Calu3 (cell line): ENCODE measurements at places on chromosomes 5 and 9. TPM values are rescaled to one million over a fixed set of nuclear protein-coding genes. Genes with fewer than 3 reads are reported as not detected.

LCN1 gene
- total RNA-seq, result not detected in 2 replicates

CBY3 gene
- not detected in 2 replicates for total RNA-seq

ACOT12 gene
- total RNA-seq, result 0.87 TPM in 1 of 2 replicates, not detected in the other

- H3K4me3 ChIP-seq, result no peak overlapping the region
- H3K27me3 ChIP-seq, result no peaks in the 10 kb centered on the region
- H3K27ac ChIP-seq, result no peak overlapping the region
- H3K4me1 ChIP-seq, result peaks cover 8% of the 10 kb centered on the region
- DNase-seq, result no peak
Measured at GRCh38 chr5:32541241-32541640, 44.1 kb upstream of the SUB1 start.

DNA sequence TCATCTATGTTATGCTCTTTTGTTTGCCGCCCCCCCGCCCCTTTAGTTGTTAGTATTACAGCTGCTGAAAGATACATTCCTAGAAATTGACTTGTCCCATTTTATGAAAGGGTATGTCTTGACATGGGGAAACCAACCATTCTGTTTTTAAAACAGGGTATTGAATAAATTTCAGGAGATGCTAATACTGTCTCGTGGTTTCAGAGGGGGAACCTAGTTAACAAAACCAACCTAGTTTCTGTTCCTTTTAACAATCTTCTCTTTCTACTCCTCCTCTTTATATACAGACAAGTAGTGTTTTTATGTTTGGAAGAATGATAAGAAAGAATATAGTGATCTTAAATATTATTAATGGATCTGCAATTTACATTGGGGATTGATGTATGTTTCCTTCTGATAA is 3.5 kb downstream of the PIP5K1B start:
- peaks cover 10% of the 10 kb centered on the region for H3K4me1 ChIP-seq
- peaks cover 15% of the 10 kb centered on the region for H3K27me3 ChIP-seq
- DNase-seq, result no peak
- peaks cover 23% of the 10 kb centered on the region for H3K36me3 ChIP-seq
- H3K27ac ChIP-seq, result no peak overlapping the region

- H3K27ac ChIP-seq, result peak overlapping the region; percentile 98
- peak overlapping the region; percentile 51 for H3K4me3 ChIP-seq
- H3K27me3 ChIP-seq, result no peaks in the 10 kb centered on the region
- no peak for DNase-seq
- H3K36me3 ChIP-seq, result peaks cover 45% of the 10 kb centered on the region
Measured at GRCh38 chr5:141560151-141560550, 58.6 kb downstream of the DIAPH1 start.

- no peaks in the 10 kb centered on the region for H3K36me3 ChIP-seq
- H3K4me1 ChIP-seq, result no peaks in the 10 kb centered on the region
- no peak overlapping the region for H3K4me3 ChIP-seq
- no peak overlapping the region for H3K27ac ChIP-seq
- peaks cover 26% of the 10 kb centered on the region for H3K27me3 ChIP-seq
Measured at GRCh38 chr5:139210585-139210984, 12.4 kb upstream of the SIL1 start.

GRCh38 chr5:126220725-126221124 is 202.5 kb upstream of the GRAMD2B start:
- no peak overlapping the region for H3K4me3 ChIP-seq
- no peaks in the 10 kb centered on the region for H3K4me1 ChIP-seq
- H3K27me3 ChIP-seq, result no peaks in the 10 kb centered on the region
- H3K27ac ChIP-seq, result no peak overlapping the region
- no peaks in the 10 kb centered on the region for H3K36me3 ChIP-seq

- no peak for DNase-seq
- H3K4me1 ChIP-seq, result peaks cover 14% of the 10 kb centered on the region
- no peak overlapping the region for H3K27ac ChIP-seq
- H3K36me3 ChIP-seq, result no peaks in the 10 kb centered on the region
Measured at GRCh38 chr5:57893926-57894325, 411.3 kb upstream of the ACTBL2 start.

DNA sequence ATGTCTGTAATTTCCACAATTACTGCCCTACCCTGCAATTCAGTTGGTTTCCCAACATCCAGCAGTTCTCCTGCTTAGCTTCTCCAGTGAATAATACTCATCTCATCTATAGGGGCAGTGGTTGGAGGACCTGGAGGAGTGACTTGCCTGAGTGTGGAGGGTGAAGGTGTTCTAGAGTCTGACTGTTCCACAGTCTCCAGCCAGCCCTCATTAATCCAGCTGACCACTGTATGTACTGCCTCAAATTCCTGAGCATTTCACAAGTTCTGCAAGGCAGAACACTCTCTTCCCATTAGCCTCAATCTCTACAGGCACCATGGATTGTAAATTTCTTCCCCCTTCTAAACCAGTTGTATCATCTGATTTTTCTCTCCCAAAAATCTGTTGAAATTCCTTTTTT is 147.4 kb upstream of the NFIL3 start:
- DNase-seq, result no peak
- H3K4me3 ChIP-seq, result no peak overlapping the region
- H3K36me3 ChIP-seq, result no peaks in the 10 kb centered on the region
- H3K27ac ChIP-seq, result no peak overlapping the region

GRCh38 chr9:89811356-89811755 is 206.5 kb downstream of the GADD45G start:
- H3K36me3 ChIP-seq, result no peaks in the 10 kb centered on the region
- no peak overlapping the region for H3K27ac ChIP-seq
- no peaks in the 10 kb centered on the region for H3K4me1 ChIP-seq
- H3K4me3 ChIP-seq, result no peak overlapping the region

DNA sequence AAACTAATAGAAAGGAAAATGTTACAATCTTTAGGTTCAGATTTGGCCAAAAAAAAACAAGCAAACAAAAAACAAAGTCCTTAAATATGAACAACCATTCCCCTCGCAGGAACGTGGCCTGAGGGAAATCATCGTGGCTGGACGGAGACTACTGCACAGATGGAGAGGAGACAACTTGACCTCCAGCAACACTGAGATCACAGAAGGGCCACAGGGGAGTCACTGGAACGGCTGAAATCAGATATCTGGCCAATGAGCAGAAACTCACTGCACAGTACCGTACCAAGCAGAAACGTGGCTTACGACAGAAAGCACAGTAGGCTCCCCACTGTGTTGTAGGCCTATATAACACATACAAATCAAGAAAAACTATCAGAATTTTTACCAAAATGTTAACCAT is 27.7 kb downstream of the CAMSAP1 start:
- H3K27ac ChIP-seq, result no peak overlapping the region
- no peak for DNase-seq
- peaks cover 22% of the 10 kb centered on the region for H3K4me1 ChIP-seq

DNA sequence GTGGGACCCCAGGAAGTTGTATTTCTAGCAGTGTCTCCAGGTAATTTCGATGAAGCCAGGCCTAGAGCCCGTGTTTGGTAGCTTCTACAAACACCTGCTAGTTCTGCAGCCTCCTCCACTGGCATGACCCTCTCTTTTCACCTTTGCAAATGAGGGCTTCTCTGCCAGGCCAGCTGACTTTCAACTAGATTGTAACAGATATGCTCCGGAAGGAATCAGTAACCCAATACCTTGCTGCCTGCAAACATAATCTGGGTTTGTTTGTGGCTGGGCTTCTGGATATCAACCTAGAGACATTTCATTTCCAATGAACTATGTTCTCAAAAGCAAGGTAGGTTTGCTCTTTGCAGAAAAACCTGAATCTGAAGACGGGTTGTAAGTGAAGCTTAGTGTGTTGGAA is 354.8 kb downstream of the DMRT2 start:
- no peaks in the 10 kb centered on the region for H3K27me3 ChIP-seq
- no peaks in the 10 kb centered on the region for H3K4me1 ChIP-seq
- no peak overlapping the region for H3K27ac ChIP-seq
- H3K4me3 ChIP-seq, result no peak overlapping the region
- no peak for DNase-seq
- H3K36me3 ChIP-seq, result no peaks in the 10 kb centered on the region

DNA sequence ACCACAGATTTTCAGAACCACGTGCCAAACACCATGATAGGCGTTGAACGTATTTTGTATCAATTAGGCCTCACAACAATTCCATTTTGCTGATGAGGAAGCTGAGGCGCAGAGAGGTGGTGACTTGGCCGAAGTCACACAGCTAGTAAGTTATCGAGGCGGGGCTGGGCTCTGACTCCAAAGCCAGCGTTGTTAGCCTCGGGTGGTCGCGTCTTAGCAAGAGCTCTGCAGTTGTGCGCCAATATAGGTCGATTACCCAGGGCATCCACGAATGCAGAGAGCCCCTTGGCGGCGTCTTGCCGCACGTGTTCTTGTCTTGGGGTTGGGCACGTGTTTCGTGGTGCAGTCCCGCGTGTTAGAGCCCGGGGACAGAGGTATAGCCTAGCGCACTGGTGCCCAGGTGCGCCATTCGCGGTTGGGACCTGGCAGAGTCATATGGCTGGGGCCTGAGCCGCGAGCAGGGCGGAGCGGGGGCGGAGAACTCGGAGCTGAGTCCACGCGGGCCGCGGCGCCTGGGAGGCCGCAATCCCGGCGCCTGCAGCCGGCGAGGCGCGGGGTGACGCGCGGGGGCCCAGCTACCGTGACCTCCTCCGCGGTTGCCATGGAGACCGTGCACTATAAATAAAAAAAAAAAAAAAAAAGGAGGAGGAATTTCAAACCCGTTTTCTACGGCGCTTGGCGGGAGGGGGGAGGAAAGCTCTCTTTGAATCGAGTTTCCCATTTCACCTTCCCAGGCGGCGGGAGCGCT is 62.3 kb downstream of the CXXC5 start:
- peaks cover 9% of the 10 kb centered on the region for H3K36me3 ChIP-seq
- no peak overlapping the region for H3K27ac ChIP-seq
- H3K27me3 ChIP-seq, result peaks cover 28% of the 10 kb centered on the region
- DNase-seq, result peak; percentile 38

DNA sequence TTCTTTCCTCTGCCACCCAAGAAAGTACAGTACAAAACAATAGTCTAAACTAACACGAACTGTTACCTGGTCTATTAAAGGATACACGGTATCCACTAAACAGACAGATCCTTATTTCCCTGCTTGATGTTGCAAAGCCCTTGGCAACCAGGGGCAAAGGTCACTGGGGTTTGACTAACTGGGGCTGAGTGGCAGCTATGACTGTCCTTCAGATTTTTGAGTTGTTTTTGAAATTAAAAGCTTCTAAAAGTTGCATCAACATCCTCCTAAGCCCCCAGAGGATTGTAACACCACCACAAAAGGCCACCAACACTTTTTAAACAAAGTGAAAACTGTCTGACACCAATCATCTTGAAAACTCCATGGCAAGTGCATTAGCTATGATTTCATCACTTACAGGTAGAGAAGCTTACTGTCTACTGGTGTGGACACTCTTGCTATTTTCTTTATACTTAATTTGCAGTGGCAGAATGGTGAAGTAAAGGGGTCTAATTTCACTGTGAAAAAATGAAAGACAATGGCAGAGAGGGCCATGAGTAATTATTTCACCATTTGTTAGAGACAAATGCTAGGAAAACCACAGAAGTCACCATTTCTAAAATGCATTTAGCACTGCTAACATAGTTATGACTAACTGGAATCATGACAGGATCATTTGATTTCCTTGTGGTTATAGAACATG is 292.4 kb downstream of the EFNA5 start:
- no peaks in the 10 kb centered on the region for H3K27me3 ChIP-seq
- no peak for DNase-seq
- H3K4me3 ChIP-seq, result no peak overlapping the region
- peaks cover 8% of the 10 kb centered on the region for H3K4me1 ChIP-seq

DNA sequence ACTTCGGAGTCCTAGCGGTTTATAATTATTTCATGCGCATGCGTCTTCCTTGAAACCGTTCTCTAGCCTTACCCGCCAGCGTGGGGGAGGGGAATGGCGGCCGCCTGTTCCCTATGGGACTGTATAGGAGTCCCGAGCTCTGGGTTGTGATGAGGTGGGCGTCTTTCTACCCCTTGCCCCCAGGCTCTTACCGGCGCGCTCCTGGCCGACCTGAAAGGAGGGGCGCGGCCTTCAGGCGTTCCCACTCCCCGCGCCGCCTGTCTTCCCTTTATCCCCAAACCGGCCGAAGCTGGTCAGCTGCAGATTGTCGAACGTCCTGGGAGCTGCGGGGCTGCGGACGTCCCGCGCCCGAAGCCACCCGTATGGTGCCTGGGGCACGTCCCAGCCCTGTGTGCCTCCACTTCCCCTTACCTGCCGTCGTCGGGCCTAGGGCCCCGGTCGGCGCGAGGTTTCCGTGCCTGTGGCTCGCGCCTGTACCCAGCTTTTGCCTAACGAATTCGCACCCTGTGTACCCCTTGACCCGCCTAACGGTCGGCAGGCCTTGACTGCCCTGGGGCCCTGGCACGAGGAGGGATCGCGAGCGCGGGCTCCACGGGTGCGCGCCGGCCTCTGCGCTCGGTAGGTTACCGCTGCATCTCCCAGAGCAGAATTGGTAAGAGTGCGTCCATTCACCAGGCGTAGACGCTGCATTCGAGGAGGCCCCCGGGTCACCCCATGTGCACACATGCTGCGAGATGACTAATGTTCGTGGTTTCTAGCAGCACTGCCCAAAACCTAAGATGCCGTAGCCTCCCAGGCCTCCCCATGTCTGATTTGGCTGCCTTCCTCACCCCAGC is 653 bp upstream of the HNRNPH1 start:
- H3K4me3 ChIP-seq, result peak overlapping the region; percentile 96
- H3K36me3 ChIP-seq, result peaks cover 57% of the 10 kb centered on the region
- DNase-seq, result peak; percentile 64
- peak overlapping the region; percentile 100 for H3K27ac ChIP-seq
- H3K27me3 ChIP-seq, result peaks cover 7% of the 10 kb centered on the region

DNA sequence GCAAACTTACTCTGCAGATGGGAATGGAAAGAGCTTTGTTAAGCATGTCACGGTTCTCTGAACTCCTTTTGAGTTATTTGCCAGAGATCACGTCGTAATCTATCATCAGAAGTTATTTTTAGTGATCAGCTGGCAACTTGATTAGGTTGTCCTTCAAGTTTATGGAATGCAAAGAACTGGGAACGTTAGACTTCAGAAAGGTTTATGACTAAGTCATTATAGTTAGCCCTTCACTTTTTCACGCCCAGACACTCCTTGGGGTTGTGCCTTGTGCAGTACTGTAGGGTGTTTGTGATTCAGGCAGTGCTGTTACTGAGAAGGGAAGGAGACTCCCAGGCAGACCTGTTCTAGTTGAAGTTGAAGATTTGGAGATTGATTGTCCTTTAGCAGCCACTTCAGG is 26.8 kb upstream of the PHF2 start:
- no peaks in the 10 kb centered on the region for H3K4me1 ChIP-seq
- no peaks in the 10 kb centered on the region for H3K27me3 ChIP-seq
- H3K27ac ChIP-seq, result no peak overlapping the region
- no peak for DNase-seq
- no peak overlapping the region for H3K4me3 ChIP-seq
- peaks cover 10% of the 10 kb centered on the region for H3K36me3 ChIP-seq

- no peaks in the 10 kb centered on the region for H3K27me3 ChIP-seq
- no peak for DNase-seq
- H3K4me3 ChIP-seq, result no peak overlapping the region
- peaks cover 25% of the 10 kb centered on the region for H3K4me1 ChIP-seq
- peaks cover 6% of the 10 kb centered on the region for H3K36me3 ChIP-seq
- no peak overlapping the region for H3K27ac ChIP-seq
Measured at GRCh38 chr9:137514691-137515337, 35.4 kb downstream of the PNPLA7 start.
